Tongue (tissue), 3 donors: ENCODE measurements at places on chromosomes 3 and 15.

DNA sequence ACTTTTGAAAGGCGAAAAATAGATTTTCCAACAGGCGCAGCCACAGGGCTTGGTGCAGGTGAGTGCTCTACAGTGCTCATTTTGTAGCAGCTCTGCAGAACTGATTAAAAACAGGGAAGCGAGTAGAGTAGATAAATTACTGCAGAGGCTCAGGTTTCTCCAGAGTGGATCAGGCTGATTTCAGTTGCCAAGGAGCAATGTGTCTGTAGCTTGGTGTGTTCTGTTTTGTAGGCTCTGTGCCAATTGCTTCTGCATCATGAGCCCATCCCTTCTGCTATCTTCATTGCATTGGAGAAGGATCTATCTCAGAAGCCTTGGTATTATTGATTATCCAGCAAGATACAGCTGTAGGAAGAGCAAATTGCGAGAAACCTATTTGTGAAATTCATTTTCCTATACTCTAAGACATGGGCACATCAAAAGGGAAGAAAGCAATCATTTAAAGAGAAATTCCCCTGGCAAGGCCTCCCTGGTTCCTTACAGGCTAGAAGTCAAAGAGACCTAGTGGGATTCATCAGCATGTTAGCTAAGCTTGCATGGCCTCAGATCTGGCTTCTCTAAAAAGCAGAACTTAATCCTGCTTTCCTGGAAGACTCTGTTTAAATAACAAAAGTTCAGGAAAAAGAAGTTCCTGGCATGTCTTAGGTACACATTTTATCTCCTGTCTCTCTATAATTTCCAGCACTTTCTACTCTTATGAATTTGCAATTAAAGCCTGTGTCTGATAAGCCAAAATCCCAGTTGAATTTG lies 432.4 kb upstream of the ATP10A start:
- DNase-seq: peak; percentile 80

GRCh38 chr3:41673650-41674049 lies 288.3 kb downstream of the ULK4 start:
- no peak for DNase-seq

DNA sequence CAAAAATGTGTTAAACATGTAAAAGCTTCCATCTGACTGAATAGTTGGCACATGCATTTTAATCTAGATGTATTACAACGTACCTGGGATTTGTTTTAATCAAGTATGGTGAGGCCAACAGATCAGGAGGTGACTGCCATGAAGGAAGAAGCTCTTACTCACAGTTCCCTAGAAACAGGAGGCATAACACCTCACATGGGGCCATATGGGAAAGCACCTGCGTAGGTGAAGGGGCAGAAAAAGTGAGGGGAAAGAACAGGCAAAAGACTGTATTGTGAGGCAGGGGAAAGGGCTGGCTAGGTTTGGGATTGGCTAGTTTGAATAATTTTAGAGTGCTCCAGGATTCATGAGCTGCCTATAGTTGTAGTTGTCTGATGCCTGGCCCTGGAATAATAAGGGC lies 9.6 kb downstream of the SQOR start:
- DNase-seq: no peak

DNA sequence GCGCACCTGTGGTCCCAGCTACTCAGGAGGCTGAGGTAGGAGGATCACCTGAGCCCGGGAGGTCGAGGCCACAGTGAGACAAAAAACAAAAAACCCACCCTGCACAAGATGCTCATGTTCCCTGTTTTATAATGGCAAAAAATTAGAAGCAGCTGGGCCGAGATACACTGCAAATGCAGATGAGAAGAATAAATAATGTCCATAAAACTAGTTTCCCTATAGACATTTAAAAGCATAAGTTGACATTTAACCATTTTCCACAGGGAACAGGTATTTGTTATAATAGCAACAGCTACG lies 537 bp upstream of the SCAP start:
- DNase-seq: no peak

- no peak for DNase-seq
These were observed 274.6 kb upstream of the TBL1XR1 start for GRCh38 chr3:177471733-177472480.

- no peak for DNase-seq
These were observed 36.5 kb downstream of the HEG1 start for GRCh38 chr3:125019271-125019670.

GRCh38 chr3:3353153-3353552 lies 173.7 kb upstream of the CRBN start:
- no peak for DNase-seq
